Dorsolateral prefrontal cortex (tissue), 122 donors: ENCODE measurements at places on chromosomes 7 and 10. TPM values are rescaled to one million over a fixed set of nuclear protein-coding genes. Genes with fewer than 3 reads are reported as not detected.

DNA sequence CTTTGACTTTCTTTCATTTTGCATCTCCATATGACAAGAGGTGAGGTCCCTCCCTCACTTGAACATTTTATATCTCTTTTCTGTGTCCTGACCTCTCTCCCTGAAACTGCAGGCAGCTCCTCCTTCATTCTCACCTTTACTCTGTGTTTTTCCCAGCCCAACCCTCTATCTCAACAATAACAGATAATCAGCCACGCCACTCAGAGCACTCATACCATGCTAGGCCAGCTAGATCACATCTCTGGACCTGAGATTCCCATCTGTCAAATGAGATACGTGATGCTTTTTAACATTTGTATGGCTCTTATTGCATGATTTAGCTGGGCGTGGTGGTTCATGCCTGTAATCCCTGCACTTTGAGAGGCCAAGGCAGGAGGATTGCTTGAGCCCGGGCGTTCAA lies 63.1 kb upstream of the PDCD4 start:
- DNase-seq: no peak

- no peak for DNase-seq
Measured at GRCh38 chr7:27312820-27313219, 70.2 kb downstream of the EVX1 start.

DNA sequence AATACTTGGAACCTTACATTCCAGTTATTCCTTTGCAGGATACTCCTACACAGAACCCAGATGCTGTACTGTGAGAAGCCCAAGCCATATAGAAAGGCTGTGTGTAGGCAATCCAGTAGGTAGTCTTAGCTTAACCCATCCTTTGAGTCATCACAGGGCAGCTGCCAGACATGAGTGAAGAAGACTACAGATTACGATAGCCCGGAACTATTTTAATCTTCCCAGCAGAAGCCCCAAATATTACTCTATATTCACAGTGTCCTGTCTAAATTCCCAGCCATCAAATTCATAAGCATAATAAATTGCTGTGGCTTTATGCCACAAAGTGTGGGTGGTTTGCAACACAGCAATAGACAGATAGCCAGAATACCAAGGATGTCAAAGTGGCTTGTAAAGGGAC lies 474.1 kb upstream of the STEAP1 start:
- no peak for DNase-seq

The CYP2C18 gene
- total RNA-seq: not detected

GRCh38 chr10:58651040-58651439 lies 138.4 kb downstream of the BICC1 start:
- DNase-seq: no peak

DNA sequence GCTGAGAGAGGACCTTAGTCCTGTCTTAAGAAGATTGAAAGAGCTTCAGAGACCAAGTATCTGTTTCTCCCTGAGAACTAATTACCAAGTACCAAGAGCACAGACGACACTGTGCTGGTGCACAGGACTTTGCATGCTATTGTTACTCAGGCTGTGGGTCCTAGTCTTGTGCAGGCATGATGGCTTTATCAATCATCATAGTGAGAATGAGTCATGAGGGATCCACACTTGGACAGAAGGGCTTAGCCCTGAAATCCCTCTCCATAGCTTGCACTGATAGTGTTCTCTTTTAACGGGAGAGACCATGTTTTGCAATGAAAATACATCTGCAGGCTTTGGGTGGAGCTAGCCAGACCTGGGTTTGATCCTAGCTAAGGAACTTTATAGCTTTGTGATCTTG lies 93.3 kb downstream of the SORCS3 start:
- DNase-seq: no peak

GRCh38 chr10:84427903-84428650 lies 99.7 kb downstream of the CCSER2 start:
- no peak for DNase-seq

The OR2A42 gene
- 0.12 TPM for total RNA-seq

DNA sequence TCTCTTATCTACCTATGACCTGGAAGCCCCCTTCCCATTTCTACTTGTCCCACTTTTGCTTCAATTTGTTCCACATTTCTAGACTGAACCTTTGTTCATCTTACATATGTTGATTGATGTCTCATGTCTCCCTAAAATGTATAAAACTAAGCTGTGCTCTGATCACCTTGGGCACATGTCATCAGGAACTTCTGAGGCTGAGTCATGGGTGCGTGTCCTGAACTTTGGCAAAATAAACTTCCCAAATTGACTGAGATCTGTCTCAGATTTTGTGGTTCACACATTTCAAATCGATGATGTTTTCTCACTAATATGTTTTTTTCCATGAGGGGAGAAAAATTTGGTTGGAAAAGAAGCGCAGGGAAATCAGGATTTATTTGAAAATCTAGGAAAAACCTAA lies 406.2 kb upstream of the LRRTM3 start:
- no peak for DNase-seq

- no peak for DNase-seq
Measured at GRCh38 chr7:34365011-34365410, 293.0 kb upstream of the NPSR1 start.

- no peak for DNase-seq
Measured at GRCh38 chr7:103446049-103446520, at the start of gene SLC26A5. Gene SLC26A5, minus strand, starts transcription at chr7:103446207. Its CDS starts 24,693 bp downstream, at chr7:103421514.

DNA sequence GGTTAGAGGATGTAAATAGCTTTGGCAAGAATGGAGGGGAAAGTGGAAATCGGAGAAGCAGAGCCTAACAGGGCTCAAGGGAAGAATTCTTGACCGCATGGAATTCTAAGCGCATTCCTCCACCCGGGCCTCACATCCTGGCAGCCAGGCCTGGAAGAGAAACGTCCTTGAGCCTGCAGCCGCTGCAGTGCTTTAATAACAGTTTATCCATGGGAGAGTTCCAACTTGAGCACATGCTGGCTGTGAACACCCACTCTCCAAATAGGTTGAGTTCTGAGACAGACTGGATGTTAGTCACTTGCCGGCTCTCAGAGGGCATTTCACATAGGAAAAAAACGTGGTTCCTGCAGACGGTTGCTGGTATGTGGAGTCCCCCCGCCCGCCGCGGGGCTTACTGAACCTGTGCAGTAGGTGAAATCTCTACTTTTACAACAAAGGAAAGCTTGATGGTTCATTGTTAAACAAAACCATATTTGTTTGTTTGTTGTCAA lies 61.4 kb upstream of the STEAP1B start:
- DNase-seq: peak; percentile 58

GRCh38 chr7:128831994-128832879 lies 2.0 kb downstream of the FLNC start:
- DNase-seq: no peak

The NUTM2D gene
- total RNA-seq: 3.8 TPM

- DNase-seq: no peak
Measured at GRCh38 chr10:78455811-78456210, 422.1 kb downstream of the RPS24 start.

GRCh38 chr7:55912748-55913158 lies 25.5 kb downstream of the ZNF713 start:
- DNase-seq: no peak

DNA sequence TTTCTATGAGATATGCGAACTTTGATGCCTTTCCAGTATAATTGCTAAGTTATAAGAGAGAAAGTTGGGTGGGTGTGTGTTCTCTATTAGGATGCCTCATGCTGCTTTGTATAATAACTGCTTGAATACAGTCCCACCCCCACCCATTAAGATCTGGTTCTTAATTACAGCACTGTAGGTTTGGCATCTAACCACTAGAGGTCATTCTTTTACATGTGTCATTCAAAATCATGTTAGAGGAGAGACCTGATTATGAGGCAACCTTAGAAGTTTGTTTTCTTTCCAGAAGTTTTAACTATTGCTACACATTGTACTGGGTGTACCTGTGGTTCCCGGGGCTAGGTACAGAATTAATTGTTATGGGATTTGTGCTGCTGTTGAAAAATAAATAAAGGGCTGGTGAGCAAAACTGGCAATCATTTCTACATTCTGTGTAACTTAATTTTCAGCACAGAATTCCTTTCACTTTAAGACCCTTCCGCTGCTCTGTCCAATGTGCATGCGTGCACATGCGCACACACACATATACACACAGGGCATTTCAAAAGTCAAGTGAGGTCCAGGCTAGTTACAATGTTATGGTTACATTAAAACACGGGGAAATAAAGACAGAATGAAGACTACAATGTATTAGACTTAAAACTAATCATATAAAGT lies 1156.3 kb downstream of the SORCS3 start:
- no peak for DNase-seq

The ZCWPW1 gene
- total RNA-seq: 5.4 TPM

The SLC26A5 gene
- total RNA-seq: 0.36 TPM

The TRPV5 gene
- total RNA-seq: 0.70 TPM
